AG08396 (cell line): ENCODE measurements at places on chromosomes 6 and 20.

- DNase-seq: no peak
Measured at GRCh38 chr6:38212579-38212978, 393.1 kb downstream of the ZFAND3 start.

GRCh38 chr6:111842891-111843290, 30.4 kb downstream of the FYN start:
- DNase-seq: peak; percentile 27

DNA sequence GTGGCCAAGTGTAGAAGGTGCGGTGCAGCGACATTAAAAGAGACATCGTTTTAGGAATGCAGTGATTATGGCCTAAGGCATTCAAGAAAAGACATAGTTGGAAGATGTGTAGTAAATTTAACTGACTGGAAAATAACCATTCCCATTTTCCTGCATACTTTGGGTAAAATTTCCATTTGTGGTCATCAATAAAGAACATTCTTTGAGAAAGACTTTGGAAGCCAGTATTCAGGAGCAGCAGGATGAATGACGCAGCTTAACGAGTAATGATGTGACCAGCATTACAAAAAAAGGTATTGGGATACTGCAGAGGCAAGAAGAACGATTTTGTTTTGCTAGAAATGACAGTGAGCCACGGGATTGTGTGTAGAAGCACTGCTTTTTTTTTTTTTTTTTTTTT, 7.0 kb upstream of the RWDD1 start:
- no peak for DNase-seq

- DNase-seq: no peak
Measured at GRCh38 chr20:9093218-9093957, 24.5 kb downstream of the PLCB4 start.

DNA sequence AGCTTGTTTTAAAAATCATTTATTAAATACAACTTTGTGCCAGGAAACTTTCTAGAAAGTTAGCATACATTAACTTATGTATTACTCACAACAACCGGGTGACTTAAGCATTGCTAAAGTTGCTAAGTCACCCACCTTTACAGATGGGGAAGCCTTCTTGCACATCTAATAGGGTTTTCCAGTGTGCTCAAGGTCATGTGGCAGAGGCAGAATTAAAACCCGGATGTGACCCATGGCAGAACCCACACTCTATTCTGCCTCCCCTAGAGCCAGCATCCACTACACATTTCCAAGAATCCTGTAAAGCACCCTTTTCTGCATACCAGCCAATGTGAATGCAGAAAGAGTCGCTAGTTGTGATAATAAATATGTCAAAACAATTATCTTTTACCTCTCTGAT, 13.4 kb downstream of the LINC00237 start:
- no peak for DNase-seq

DNA sequence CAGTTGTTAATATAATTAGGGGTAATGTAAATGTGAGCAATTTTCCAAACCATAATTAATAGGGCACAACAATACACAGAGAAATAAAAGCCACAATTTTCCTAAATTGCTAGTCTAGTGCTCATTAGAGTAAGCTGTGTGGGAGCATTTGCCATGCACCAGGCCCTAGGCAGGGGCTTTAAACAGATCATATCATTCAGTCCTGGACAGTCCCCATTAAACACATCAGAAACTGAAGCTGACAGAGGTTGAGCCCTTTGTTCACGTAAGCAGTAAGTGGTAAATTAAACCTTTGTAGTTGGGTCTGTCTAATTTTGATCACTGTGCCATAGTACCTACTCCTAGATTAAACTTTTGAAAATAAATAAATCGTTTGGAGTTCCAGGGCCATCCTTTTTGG, 931.1 kb downstream of the C6orf118 start:
- no peak for DNase-seq

DNA sequence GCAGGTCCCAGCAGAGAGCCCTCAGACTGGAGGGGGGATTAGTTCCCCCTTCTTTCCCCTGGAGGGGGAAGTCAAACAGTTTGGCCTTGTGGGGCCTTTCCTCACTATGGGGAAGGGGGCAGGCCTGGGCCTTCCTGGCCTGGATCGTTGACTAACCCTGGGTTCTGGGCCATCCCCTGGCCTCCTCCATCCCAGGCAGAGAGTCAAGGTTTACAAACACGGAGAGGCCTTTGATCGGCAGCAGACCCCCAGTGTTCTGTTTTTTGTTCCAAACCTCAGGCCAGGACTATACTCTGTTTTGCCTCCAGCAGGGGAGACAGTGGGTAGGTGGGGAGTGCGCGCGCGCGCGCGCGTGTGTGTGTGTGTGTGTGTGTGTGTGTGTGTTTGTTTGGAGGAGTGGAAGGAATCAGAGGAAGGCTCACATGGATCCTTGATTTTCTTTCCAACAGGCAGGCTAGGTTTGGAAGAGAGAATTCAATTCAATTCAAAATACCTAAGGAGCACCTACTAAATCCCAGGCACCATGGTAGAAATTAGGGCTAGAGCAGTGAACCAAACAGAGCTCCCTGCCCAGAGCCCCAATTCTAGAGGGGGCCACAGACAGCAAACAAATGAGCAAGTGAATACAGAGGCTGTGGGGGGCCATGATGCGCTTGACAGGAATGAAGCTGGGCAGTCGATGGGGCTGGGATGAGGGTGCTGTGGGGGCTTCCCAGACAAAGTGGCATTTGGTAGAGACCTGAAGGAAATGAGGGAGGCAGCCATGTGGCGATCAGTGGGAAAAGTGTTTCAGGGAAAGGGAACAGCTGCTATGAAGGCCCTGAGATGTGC, 14.8 kb downstream of the TP53RK start:
- no peak for DNase-seq
